Stimulated activated CD8-positive, alpha-beta memory T cell treated with anti-CD3 and anti-CD28 coated beads, Interleukin-2, amount 100 ng/mL, for 1 hour (primary cell): ENCODE measurements at places on chromosomes 7 and 10.

DNA sequence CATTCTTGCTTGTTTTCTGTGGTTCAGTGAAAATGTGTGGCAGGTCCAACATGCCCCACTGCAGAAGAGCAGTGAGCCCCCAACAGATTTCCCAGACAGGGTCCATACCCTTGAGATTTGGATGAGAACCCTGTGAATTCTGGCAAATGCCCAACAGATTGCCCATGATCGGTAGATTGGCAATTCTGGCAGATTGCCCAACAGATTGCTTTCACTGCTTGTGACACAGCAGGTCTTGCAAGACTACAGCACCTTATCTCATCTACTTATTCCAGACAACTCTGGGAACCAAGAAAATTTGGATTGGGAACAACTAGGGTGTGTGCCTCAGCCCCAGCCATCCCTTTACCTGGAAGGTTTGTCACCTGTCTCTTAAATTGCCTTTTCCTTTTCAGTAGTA is 143.7 kb upstream of the COL1A2 start:
- no peak for DNase-seq

DNA sequence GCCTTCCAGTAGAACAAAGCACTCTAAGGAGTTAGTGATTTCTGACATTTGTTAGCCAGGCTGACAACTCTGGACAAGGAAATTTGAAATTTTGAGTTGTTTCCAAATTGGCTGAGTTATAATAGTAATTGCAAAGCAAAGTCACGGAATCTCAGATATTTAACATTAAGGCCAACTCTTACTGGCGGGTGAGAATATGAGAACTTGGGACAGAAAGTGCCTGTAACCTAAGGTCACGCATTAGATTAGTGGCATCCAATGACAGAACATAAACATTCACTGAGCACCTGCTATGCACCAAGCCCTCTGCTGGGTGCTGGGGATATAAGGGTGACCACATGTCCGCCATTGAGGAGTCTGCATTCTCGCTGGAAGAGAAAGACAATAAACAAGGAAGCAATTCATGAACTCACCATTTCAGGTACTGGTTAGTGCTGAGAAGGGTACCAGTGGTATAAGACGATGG is 45.5 kb upstream of the CHST15 start:
- DNase-seq = no peak

DNA sequence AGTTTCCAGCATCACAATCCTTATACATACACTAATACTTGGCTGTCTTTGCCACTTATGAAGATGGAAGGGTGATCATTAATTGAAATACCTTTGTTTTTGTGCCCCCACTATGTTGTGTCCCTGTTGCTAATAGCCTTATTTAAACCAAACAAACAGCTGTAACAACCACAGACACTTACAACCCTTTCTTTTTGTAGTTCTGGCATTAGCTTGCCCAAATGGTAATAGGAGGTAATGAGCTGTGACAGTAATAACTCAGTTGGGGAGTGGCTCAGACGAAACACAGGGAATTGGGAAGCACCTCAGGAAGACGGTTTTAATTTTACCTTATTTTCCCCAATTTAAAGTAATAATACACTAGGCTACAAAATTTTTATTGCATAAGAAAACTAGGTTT is 83.4 kb downstream of the MDFIC start:
- no peak for DNase-seq

DNA sequence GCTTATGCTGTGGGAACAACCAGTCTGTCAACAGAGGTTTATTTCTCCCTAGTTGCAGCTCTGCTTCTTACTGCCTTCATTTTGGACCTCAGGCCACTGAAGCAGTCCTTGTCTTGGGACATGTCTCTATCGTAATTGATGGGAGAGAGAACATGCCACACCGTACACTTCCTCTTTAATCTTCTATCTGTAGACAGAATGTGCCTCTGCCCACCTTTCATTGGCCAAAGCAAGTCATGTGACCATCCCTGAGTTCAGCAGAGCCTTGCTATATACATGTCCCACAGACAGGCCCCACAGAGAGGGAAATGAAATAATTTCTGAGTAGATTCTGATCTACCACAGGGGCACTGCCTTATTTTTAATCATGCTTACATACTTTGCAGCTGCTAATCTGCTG is 98.0 kb downstream of the KCND2 start:
- no peak for DNase-seq

DNA sequence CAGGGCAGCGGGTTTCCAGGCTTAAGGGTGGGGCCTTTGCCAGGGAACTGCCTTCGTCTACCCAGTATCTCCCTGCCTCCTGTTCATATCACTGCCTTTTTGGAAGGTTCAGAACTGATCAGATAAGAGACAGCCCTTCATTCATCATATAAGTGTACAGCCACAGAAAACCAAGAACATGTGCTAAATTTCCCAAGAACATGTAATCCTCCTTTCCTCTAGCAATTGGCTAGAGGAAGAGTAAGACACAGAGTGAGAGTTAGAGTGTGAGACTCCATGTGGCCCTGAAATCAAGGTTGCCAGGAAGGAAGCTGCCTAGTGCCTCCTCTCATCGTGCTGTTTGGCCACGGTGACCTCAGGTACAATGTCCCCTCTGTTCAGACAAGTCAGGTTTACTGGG is 770.9 kb downstream of the TNS3 start:
- DNase-seq = no peak

- no peak for DNase-seq
These were observed 492 bp downstream of the COG5 start for GRCh38 chr7:107563081-107563774.

DNA sequence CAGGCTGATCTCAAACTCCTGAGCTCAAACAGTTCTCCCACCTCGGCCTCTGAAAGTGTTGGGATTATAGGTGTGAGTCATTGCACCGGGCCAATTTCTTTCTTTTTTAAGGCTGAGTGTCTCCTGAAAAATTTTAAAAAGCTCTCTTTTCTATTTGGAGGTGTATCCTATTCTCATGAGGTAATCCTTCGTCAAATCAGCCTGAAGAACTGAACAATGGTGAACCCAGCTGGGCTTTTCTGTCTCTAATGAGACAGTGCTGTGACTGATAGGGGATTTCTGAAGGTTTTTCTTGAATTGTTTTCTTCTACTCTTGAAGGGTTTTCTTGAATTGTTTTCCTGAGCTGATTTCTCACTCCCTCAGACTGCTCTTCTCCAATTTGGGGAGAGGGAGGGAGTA is 30.9 kb upstream of the CALU start:
- DNase-seq = no peak

GRCh38 chr10:73970845-73971244 is 27.1 kb upstream of the VCL start:
- DNase-seq = no peak

GRCh38 chr10:69409968-69410367 is 6.8 kb downstream of the TACR2 start:
- no peak for DNase-seq

- DNase-seq = no peak
These were observed 23.9 kb upstream of the AGFG2 start for GRCh38 chr7:100515072-100515532.

DNA sequence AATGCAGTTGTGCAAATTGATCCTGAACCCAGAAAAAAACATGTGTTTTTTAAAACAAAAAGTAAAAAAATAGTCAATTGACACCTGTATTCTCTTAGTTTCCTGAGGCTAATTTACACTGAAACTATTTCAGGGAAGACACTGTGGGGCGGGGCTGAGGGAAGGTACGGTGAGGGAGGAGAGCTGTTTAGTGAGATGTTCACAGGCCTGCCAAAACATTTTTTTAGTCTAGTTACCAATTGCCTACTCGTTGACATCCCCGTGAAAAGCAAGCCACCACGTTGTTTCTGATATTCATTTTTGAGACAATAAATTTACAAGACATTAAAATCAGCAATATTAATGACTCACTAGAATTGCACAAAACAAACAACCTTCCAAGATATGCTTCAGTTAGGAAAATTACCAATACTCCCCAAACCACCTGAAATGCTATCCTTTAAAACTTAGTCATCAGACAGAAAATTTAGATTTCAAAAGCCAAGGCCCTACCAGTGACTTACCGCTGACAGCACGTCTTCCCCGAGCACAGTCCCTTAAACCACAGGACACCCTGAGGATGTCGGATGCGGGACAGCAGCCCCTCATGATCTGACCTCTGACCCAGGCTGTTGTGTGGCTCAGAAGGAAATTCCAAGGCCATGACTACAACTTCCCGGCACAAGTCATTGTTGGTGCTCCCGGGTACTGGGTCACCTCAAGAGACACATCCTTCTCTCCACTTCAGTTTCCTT is 279.2 kb downstream of the PRPF18 start:
- no peak for DNase-seq

GRCh38 chr10:132993271-132994184 is 51.2 kb upstream of the CFAP46 start:
- no peak for DNase-seq

DNA sequence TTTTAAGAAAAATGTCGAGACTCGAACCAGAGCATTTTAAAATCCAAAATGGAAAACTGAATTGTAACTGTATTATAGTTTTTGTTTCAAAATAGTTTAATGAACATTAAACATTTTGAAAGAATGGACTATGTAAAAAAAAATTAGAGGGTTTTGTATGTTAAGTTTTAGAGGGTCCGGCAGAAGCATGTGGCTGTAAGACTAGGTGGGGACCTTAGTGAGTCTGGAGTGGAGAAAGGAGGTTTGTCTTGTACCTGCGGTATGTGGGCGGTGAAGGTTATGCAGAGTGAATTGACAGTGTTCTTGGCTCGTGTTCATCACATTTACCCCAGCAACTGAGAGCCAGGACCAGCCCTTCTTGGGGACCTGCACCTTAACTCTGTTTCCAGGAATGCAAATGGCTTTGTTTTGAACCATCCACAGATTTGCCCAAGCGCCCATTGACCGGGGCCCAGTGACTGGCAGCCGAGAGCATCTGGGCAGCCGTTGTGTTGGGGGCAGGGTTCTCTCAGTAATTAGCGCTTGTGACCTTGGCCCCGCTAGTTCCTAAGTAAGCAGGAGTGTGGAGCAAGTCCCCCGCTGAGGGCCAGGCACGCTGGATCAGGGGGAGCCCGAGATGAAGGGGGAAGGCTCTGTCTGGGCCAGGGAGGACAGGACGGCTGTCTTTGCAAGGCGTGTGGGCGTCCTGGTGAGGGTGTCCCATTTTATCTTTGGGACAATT is 1.4 kb upstream of the KLF6 start:
- no peak for DNase-seq

- no peak for DNase-seq
These were observed 51.2 kb upstream of the CARD11 start for GRCh38 chr7:3094701-3095445.

DNA sequence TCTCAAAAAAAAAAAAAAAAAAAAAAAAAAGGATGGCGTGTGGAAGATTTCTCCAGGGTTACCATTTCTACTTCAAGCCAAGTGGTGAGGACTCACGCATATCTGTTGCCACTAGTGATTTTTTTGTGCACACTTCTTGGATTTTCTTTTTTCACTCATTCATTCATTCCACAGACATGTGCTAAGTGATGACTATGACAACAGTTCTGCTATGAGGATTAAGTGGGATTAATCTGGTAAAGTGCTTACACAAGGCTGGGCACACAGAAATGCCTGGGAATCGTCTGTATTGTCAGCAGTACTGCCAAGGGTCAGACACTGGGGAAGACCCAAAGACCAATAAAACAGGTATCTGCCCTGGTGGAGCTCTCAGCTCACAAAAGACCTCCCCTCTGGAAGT is 6.3 kb upstream of the OPN1SW start:
- no peak for DNase-seq

DNA sequence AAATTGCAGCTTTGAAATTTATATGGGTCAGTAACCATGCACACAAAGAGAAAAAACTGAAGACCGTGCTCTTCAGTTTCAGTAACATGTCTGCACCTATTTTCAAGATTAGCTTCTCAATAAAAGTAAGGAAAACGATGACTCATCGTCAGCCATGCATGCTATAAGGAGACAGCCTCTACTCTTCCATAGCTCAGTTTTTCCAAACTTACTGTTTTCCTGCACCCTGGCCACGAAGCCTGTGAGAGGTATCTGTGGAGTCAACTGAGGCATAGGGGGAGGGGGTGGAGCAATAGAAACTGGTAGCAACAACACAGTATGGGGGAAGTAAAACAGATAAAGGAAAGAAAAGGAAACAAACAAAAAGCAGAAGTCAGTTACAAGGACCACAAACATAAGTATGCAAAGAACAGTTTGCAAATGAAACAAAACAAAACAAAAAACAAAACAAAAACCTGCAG is 58.0 kb downstream of the PDSS1 start:
- no peak for DNase-seq

DNA sequence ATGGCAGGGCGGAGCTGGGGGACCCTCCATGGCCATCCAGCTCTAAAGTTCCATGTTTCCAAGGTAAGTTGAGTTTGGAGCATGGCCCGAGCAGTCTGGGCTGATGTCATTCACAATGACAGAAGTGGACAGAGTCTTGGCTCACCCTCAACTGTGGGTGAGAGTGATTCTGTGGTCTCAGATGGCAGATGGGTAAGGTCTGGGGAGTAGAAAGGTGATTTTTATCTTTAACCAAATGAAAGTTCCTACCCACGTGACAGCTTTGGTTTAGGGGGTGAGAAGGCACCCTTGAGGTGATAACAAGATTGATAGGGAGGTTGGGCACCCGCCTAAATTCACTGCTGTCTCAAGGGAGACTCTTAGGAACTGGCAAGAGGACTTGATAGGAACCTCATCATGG is 57.6 kb upstream of the PDZD8 start:
- no peak for DNase-seq

- DNase-seq = no peak
These were observed 60.0 kb upstream of the ACSM6 start for GRCh38 chr10:95133997-95134396.

DNA sequence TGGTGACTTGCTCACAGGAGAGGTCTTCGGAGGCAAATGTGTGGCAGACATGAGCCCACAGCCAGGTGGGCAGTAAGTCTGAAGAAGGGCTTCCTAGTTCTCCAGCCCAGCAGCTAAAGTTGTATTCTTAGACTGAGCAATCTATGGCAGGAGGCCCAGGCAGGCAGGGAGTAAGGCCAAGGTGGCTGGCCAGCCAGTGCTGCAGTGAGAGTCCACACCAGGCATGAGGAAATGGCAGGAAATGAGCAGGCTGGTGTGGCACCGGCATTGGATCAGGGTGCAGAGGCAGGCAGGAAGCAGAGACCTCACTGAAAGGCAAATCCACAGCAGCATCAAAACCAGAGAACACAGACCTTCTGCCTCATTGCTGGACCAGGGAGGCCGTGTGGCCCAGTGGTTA is 84.6 kb upstream of the PDE1C start:
- no peak for DNase-seq

GRCh38 chr7:98448766-98449165 is 47.9 kb upstream of the BAIAP2L1 start:
- DNase-seq = no peak

DNA sequence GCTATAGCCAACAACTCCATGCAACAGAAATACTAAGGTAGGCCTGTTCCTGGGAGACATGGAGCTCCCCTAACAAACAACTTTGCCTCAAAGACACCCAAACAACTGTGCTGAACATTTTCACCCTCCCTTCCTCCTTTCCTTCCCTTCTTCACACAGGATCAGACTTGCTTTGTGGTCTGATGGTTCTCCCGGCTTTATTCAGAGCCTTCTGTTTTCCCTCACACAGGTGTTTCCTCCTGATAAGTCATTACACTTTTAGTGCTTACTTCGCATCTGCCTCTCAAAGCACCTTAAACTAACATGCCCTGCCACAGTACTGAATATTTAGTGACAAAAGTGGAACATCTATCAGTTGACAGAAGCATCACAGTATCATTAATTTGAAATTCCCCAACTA is 56.3 kb upstream of the YAE1 start:
- no peak for DNase-seq
